ENCODE measurements at places on chromosomes 3 and 15.

DNA sequence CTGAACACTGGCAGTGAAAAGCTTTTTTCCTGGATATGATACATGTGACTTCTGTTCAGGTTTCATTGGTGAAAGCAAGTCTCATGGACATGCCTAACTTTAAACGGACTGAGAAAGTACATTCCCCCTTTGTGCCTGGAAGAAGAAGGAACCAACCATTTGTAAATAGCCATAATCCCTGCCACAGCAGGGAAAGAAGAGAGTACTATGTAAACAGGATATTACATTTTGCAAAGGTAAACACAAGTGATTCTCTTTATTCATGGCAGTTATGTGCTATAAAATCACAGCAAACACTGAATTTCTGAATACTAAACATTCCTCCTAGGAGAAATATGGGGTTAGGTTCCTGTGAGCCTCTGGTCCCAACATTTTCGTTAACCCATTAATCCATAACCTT lies 46.8 kb downstream of the PRICKLE2 start:
- no peak for DNase-seq

DNA sequence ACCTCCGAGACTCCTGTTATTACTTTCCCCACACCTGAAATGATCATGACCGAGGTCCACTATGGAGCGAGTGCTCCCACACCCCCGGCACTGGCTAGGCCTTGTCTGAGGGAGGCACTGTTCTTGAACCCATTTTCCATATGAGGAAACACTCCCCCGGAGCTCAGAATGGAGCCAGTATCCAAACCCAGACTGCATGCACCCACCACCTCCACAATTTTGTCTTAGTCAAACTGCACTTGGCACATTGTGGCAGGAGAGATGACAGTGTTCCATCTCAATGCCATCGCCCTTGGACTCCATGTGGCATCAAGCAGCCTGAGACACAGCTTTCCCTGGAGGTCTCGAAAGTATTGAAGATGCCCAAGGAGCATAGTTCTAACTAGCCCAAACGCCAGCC lies 154.1 kb downstream of the NUP210 start:
- DNase-seq, result no peak

DNA sequence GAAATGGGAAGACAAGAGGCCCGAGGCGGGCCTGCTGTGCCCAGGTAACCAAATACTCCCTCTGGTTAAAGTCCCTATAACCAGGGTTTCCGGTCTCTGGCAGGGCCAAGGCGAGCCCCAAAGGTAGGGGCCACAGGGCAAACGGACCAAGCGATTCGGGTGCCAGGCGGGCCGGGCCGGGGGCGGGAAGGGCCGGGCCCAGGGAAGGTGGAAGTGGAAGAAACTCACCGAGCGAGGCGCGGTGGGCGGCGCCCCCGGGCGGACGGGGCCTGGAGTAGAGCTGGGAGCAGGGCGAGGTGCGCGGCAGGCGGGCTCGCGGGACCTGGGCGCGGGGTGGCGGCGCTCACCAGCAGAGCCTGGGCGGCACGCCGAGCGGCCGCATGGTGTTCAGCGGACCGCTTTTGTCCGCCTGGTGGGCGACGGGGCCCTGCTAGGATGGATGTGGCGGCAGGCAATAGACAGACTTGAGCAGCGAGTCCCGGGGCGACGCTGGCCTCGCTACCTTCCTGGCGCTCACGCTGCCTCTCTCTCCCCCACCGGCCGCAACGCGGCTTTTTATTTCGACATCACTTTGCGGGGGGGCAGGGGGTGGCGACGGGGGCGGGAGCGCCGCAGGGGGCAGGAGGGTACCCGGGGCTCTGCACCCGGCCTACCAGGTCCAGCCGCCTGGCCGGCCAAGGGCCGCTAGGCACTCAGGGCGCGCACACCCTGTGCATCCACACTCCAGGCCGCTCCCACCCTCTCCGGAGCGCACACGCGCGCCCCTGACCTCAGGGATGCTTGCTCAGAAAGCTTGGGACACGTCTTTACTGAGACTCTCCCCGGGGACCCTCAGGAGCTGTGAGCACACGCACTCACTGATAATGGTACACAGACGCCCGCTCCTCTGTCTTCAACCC lies at the start of gene GATA2:
TSS of gene GATA2 (minus strand) at position 531 of the 899 bp plus-strand sequence. CDS start 6,170 bp downstream, outside the sequence.
- DNase-seq, result peak; percentile 71

GRCh38 chr3:15052335-15053242 lies 12.5 kb downstream of the MRPS25 start:
- DNase-seq, result peak; percentile 58

DNA sequence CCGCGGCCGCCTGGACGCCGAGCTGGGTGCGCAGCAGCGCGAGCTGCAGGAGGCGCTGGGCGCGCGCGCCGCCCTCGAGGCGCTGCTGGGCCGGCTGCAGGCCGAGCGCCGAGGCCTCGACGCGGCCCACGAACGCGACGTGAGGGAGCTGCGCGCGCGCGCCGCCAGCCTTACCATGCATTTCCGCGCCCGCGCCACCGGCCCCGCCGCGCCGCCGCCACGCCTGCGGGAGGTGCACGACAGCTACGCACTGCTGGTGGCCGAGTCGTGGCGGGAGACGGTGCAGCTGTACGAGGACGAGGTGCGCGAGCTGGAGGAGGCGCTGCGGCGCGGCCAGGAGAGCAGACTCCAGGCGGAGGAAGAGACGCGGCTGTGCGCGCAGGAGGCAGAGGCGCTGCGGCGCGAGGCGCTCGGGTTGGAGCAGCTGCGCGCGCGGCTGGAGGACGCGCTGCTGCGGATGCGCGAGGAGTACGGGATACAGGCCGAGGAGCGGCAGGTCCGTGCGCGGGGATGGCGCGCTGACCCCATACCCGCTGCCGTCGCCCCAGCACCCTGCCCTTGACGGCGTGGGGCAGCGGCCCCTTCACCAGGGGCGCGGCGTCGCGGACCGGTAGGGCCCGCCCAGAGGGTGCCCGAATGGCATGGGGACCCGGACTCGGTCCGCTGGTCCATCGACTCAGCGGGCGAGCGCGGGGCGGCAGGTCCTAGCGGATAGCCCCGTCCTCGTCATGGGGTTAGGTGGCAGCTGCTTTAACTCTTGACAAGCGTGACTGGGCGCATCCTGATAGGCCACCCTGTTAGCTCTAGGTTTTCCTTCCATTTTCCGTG lies 848 bp downstream of the SYNM start:
- DNase-seq, result peak; percentile 89

- peak; percentile 42 for DNase-seq
These were observed 112.9 kb downstream of the SEC22A start for GRCh38 chr3:123314359-123315270.

GRCh38 chr3:81416812-81417211 lies 344.6 kb downstream of the GBE1 start:
- DNase-seq, result no peak

DNA sequence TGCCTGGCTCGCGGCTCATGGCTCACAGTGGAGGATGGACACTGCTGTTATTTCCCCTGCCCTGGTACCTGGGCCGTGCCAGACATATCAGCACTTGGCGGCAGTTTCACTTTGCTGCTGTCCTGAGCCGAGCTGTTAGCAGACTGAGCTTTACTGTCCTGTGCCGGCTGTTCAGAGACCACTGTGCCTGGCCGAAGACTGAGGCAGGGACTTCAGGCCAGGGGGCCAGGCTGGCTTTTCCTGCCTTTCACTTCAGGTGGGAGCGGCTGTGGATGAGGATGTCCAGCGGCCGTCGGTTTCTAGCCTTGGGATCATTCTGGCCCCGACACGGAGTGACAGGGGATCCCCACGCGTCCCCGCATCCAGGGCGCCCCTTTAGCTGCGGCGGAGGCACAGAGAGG lies 1.1 kb downstream of the ATP10A start:
- DNase-seq, result no peak

DNA sequence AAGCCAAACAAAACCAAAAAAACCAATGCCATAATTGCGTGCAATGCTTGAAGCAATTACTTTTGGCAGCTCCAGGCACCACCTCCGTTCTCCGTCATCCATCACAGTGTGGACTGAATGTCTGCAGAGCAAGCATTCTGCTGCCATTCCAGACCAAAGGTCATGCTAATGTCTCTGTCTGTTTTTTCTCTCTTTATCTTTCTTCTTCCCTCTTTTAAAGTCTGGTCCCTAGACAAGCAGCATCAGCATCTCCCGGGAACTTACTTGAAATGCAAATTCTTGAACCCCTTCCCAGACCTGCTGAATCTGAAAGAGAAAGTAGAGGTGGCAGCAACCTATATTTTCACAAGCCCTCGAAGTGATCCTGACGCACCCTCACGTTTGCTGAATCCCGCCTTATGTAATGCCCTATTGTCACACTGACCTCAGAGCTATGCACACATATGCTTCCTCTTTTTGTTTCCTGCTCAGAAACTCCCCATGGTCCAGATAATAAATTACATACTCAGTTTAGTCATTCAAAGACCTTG lies 297.3 kb upstream of the PROK2 start:
- no peak for DNase-seq

GRCh38 chr15:60043744-60044435 lies 39.8 kb downstream of the FOXB1 start:
- peak; percentile 14 for DNase-seq

- DNase-seq, result no peak
These were observed 251.7 kb downstream of the WNT5A start for GRCh38 chr3:55235416-55235815.

- no peak for DNase-seq
These were observed 904.6 kb downstream of the PDCD6IP start for GRCh38 chr3:34703053-34703452.

DNA sequence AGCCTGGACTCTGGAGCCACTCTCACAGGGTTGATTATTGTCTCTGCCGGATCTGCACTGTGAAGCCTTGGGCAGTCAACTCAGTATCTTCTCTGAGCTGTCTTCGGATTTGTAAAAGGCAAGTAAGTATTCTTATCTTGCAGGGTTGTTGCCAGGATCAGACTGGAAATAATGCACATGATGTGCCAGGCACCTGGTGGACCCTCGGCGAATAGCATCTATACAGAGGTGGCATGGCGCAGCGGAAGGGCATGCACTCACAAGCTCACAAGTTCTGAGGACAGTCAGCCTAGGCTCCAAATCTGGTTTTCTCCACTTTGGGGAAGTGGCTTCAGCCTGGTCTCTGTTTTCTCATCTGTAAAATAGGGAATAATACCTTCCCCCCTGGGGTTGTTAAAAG lies 113.9 kb downstream of the SRGAP3 start:
- DNase-seq, result no peak

DNA sequence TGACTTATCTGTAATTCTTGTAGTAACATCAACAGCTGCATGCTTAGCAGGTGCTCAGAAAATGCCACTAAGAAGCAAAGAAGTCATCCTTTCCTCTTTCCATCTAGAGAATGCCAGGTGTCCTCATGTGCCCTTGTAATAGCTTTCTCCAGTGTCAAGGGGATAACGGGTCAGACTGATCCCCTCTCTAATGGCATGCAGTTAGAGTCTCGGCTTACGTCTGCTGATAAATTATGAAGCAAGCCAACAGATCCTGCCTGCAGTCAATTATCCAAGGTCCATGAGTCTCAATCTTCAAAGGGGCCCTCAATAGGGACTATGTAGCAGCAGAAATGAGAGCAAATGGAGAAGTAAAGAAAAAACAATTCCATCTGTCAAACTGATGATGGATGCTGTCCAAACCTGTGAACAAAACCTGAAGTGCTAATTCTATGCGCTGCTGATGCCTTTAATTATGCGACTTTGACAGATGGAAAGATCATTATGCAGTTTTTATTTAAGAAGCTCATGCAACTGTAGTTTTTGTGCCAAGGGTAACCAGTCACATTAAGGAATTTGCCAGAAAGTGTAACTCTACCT lies 162.8 kb upstream of the PEX5L start:
- no peak for DNase-seq

DNA sequence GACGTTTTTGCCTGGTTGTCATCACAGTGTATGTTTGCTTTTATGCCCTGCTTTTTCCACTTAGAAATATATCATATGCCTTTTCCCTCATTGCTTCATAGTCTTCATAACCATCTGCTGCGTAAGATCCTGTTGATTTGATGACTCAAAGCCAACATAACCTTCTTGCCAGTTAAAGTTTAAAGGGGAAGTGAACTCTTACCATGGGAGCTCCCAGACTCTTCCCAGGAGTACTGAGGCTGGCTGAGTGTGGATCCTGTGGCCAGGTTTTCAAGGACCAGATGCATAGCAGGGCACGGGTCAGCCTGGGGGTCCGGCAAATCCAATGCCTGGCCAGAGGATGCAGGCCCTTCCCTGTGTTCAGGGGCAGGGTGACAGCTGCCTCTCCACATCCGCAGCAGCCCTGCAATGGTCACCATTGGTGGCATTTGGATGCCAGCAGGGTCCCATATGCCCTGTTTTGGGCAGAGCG lies 42.0 kb upstream of the SACM1L start:
- DNase-seq, result no peak

- no peak for DNase-seq
These were observed 92.1 kb upstream of the CHD2 start for GRCh38 chr15:92807971-92808571.

- no peak for DNase-seq
These were observed 851 bp upstream of the TEX55 start for GRCh38 chr3:119145128-119145499.

- no peak for DNase-seq
These were observed 57.2 kb downstream of the SEC22A start for GRCh38 chr3:123258811-123259420.

- DNase-seq, result no peak
These were observed 83.6 kb upstream of the SPATA12 start for GRCh38 chr3:56976651-56977560.

GRCh38 chr3:171867981-171868380 lies 24.8 kb downstream of the TMEM212 start:
- DNase-seq, result peak; percentile 35

GRCh38 chr15:67100801-67101581 lies 35.6 kb downstream of the SMAD3 start:
- DNase-seq, result no peak

DNA sequence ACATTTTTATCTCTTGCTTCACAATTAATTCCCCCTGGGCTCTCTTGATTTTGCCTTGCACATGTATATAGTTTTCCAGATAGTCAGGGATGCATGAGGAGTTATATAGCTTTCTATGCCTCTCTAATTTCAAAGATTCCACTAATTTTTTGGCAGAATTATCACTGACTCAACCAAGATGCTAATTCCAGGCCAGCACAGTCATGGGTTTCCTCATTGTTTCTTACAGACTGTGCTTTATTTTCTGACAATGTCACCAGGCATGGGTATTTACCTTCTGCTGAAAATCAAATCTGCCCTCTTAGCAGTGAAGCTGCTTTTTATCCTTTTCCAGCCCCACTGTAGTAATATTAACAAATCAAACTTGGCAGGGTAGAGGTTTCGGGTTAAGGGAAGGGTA lies 1520.6 kb upstream of the CADM2 start:
- no peak for DNase-seq

DNA sequence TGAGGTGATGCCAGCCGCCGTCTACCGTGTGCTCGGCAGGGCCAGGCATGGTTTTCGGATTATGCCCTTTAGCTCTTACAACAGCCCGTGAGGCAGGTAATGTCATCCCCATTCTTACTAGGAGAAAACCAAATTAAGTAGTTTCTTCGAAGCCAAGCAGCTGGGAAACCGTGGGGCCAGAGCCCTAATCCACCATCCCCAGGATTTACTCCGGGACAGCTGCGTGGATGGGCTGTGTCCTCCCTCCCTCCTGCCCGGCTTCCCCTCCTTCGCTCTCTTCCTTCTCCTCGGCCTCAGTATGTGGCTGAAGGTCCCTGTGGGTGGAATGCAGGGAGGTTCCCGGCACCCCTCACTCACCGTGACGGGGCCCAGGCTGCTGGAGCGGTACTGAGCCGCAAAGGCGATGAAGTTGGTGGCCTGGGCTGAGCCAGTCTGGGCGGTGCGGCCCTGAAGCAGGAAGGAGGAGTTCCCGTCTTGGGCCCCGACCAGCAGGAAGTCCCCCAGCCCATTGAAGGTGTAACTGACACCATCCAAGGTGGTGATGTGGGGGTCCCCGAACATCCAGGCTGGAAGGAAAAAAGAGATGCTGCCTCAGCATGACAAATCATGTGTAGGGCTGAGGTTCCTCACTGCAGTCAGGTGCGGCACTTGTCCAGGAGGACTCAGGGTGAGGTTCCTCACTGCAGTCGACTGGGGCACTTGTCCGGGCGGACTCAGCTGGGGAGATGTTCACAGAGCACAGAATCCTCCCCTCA lies 42.5 kb downstream of the MUC20 start:
- DNase-seq, result no peak
